ENCODE measurements at places on chromosomes 12 and 14.

GRCh38 chr14:39673270-39673711, 241.1 kb upstream of the FBXO33 start:
- DNase-seq = no peak

- no peak for DNase-seq
Observed at GRCh38 chr12:53770281-53770680, 18.5 kb upstream of the CISTR start.

DNA sequence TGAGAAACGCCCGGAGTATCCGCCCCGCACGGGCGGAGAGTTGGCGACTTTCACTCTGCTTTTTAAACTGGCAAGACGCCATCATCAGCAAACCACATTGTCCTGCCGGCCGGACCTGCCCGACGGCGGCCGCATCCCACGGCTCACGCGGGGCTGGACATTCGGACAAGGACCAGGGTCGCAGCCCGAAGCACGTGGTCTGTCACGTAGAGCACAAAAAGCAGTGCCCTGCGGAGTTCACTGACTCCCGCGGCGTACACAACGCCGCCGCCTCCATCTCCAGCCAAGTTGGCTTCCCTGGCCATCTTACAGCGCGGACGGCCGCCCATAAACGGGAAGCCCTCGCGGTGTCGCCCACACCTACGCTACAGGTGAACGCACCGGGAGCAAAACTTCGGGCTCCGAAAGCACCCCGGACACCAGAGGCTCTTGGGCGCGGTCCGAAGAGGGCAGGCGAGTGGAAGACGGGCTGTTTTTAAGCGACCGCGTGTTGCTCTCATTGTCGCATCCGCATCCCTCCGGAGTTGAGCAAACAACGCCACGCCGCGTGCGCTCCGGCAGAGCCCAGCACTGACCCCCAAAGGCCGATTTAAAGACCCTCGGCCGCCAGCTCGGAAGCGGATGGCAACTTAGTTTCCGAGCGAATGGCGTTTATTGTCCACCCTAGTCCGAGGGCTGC, 966 bp downstream of the SINHCAF start:
- peak; percentile 32 for DNase-seq

DNA sequence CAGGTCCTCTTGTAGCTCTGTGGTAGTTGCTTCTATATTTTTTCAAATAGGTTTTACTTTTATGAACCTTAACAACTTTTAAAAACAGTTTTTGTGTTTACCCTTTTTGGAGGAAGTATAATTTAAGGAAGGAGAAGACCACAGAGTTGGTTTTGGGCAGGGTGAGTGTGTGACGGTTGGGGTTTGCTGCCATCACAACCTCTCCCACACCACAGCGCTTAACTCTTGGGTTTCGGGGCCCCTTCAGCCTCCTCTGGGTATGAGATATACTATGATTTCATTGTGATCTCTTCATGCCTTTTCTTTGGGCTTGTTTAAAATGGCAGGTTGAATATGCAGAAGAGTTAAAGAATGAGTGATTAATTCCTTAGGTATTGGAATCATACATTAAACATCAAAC, 228.7 kb upstream of the CRY1 start:
- DNase-seq = no peak

GRCh38 chr14:67984274-67984673, 164.7 kb downstream of the RAD51B start:
- no peak for DNase-seq

DNA sequence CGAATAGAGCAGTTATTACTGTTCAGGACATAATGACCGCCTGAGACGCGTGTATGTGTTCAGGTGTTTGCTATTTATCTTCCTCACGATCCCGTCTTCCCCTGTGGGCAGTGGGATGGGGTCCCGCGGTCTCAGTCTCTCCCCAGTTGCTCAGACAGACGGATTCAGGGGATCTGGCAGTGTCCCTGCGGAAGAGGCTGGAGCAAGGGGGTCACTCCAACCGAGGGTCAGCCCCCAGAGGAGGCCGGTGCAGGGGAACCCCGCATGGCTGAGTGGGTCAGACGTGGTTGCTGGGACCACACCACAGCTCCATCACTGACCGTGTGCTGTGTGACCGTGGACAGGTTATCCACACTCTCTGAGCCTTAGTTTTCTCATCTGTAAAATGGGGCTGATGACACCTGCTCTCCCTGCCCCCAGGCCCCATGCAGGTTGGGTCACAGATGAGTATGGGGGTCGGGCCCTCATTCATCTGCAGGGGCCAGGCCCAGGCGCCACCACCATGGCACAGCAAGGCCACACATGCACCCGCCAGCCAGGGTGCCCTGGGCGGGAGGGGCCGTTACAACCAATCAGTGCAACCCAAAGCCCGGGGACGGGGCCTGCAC, 5.2 kb downstream of the MMP17 start:
- DNase-seq = no peak

DNA sequence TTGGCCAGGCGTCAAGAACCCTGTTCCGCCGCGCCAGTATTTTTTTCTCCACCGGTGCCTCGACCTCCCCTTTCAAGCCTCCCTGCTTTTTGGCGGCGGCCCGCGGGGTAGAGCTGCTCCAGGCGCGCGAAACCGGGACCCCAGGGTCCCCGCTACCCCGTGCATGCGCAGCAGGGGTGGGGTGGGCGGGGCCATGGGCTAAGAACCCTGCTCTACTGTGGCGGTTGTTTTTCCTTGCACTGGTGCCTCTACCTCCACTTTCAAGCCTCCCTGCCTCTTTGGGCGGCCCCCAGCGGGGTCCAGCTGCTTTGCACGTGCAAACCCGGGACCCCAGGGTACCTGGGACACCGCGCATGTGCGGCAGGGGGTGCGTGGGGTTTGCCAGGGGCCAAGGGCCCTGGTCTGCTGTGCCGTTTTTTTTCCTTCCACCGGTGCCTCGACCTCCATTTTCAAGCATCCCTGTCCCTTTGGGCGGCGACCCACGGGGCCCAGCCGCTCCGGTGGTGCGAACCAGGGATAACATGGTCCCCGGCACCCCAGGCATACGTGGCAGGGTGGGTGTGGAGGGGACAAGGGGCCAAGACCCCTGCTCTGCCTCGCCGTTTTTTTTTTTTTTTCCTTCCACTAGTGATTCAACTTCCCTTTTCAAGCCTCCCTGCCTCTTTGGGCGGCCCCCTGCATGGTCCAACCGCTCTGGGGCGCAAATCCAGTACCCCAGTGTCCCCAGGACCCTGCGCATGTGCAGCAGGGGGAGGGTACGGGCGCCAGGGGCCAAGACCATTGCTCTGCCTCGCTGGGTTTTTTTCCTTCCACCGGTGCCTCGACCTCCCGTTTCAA, 326.8 kb downstream of the ALG10 start:
- DNase-seq = no peak

GRCh38 chr14:54200726-54201125, 196.1 kb upstream of the CDKN3 start:
- no peak for DNase-seq

GRCh38 chr12:120092551-120093335, 23.8 kb downstream of the RAB35 start:
- no peak for DNase-seq

- DNase-seq = no peak
Observed at GRCh38 chr12:120249266-120249874, 16.2 kb downstream of the PXN start.

- DNase-seq = no peak
Observed at GRCh38 chr14:71662291-71662790, 269.9 kb upstream of the RGS6 start.

DNA sequence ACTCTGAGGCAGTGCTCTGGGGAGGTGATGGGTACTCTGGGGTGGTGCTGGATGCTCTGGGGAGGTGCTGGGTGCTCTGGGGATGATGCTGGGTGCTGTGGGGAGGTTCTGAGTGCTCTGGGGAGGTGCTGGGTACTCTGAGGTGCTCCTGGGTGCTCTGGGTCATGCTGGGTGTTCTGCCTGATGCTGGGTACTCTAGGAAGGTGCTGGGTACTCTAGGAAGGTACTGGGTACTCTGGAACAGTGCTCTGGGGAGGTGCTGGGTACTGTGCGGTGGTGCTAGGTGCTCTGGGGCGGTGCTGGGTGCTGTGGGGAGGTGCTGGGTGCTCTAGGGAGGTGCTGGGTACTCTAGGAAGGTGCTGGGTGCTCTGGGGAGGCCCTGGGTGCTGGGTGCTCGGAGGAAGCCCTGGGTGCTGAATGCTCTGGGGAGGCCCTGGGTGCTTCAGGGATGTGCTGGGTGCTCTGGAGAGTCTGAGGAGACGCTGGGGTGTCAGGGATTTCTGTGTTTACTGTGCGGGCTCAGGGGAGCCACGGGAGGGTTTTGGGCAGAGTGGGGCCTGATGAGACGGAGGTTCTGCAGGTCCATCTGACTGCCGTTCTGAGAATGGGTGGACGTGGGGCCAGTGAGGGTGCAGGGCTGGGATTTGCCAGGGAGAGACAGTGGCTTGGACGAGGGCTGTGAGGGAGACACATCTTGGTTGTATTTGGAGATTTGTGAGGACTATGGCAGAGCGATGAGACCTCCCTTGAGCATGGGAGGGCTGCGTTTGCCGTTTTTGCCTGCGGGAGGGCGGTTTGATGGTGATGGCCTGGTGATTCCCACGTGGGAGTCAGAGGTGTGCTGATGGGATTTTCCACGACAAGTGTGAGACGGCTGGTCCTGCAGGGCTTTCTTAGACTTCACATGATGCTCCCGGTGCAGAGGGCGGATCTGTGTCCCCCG, 30.0 kb downstream of the MMP17 start:
- DNase-seq = no peak

DNA sequence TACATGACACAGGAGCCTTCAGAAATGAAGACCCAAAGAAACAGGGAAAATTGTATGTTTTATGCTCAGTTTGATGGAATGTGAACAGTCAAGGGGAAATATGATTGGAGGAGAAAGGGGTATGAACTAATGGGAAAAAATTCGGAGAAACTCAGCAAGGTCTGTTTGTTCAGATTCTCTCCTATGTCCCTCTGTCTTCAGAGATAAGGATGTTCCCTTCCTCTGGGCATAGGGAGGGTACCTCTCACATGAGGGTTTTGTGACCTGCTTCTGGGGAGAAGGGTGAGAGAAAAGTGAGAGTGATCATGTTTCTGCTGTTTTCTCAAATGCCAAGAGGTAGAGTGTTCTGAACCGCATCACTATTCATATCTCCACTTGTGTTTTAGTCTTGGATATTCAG, 26.6 kb upstream of the LIMA1 start:
- DNase-seq = no peak

DNA sequence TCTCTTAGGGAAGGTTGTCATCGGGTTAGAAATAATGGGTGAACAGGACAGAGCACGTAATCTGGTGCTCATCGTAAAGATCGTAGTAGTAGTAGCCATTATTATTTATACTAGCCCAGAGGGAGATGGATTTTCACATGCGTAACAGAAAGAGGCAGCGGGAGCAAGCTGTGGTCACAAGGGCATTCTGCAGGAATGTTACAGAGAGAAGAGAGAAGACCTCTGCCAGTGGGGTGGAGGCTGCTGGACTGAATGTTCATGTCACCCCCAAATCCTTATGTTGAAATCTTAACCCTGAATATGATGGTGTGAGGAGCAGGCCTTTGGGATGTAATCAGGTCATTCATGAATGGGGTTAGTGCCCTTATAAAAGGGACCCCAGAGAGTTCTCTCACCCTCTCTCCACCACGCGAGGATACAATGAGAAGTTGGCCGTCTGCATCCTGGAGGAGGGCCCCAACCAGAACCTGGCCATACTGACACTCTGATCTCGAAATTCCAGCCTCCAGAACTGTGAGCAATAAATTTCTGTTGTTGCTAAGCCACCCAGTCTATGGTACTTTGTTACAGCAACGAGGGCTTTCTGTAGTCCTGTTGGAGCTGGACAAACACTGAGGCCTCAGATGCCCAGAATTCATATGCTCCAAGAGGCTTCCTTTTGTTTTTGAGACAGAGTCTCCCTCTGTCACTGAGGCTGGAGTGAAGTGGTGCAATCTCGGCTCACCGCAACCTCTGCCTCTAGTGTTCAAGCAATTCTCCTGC, 131.2 kb upstream of the MED13L start:
- no peak for DNase-seq

GRCh38 chr14:62528296-62528695, 517.0 kb downstream of the KCNH5 start:
- no peak for DNase-seq

- no peak for DNase-seq
Observed at GRCh38 chr12:94660436-94660835, 10.1 kb upstream of the TMCC3 start.

Measured in stimulated activated CD4-positive, alpha-beta T cell treated with anti-CD3 and anti-CD28 coated beads, TNF-alpha, amount 100 ng/mL, for 4 hours (primary cell).